Activated T-cell treated with anti-CD3 and anti-CD28 coated beads, Interleukin-2, amount 50 U/mL, for 72 hours (primary cell): ENCODE measurements at places on chromosomes 6 and 20.
A peak's percentile ranks its signal among the peaks of the same experiment; 100 is the strongest.

- H3K4me3 ChIP-seq = peak overlapping the region; percentile 71
- H3K36me3 ChIP-seq = no peaks in the 10 kb centered on the region
- peak overlapping the region; percentile 86 for H3K27ac ChIP-seq
- DNase-seq = peak; percentile 45
- H3K4me1 ChIP-seq = peaks cover 97% of the 10 kb centered on the region
- no peaks in the 10 kb centered on the region for H3K27me3 ChIP-seq
Measured at GRCh38 chr6:111990214-111990613, 63.7 kb upstream of the CCN6 start.

DNA sequence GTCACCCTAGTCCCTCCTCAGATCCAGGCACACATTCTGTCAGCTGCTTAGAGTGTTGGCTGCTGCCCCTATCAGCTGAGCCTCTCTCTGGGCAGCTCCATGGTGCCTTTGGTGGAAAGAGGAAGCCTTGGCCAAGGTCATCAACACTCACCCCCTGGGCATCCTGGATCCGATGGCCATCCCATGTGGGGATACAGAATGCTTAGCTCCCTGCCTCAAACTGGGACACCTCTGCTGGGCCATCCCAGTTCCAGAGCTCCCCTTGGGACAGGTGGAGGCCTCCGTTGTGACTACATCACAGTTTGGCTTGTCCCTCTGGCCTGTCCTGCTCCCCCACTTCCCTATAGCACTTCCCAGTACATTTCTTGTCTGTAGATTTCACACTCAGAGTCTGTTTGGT lies 45.6 kb downstream of the TOX2 start:
- H3K27me3 ChIP-seq = peaks cover 54% of the 10 kb centered on the region
- DNase-seq = no peak
- H3K36me3 ChIP-seq = peaks cover 22% of the 10 kb centered on the region
- peaks cover 49% of the 10 kb centered on the region for H3K4me1 ChIP-seq
- no peak overlapping the region for H3K4me3 ChIP-seq

DNA sequence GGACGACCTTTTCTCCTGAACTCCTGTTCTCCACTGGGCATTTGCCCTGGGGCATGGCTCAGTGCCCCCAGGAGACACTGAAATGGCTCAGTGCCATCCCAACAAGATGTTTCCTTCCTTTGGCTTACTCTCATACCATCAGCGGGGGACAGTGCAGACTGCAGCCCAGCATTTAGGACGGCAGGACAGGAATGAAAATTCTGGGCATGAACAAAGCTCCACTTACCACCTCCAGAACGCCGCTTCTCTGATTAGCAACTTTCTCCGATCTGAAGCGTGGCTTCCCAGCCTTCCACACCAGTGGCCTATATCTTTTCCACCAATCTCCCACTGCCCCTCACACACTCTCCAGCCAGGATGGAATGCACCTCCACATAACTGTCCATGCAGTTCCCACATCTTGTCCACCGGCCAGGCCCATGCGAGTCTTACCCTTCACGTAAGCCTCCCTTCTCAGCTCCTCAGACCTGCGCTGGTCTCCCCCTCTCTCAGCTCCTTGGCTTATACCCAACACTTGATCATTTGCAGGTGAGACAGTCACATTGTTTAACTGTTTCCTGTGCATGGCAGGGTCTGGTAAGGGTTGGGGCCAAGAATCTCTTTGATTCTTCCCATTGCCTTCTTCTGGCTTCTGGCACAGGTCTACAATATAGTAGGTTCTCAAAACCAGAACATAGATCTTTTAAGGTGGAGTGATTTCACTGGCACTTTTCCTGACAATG lies 114.5 kb downstream of the FYN start:
- peak overlapping the region; percentile 78 for H3K4me3 ChIP-seq
- no peaks in the 10 kb centered on the region for H3K27me3 ChIP-seq
- peak; percentile 41 for DNase-seq
- H3K27ac ChIP-seq = peak overlapping the region; percentile 99

GRCh38 chr6:5481750-5482149 lies 220.4 kb downstream of the FARS2 start:
- H3K4me3 ChIP-seq = no peak overlapping the region
- no peaks in the 10 kb centered on the region for H3K27me3 ChIP-seq
- no peak overlapping the region for H3K27ac ChIP-seq
- H3K36me3 ChIP-seq = no peaks in the 10 kb centered on the region
- peaks cover 5% of the 10 kb centered on the region for H3K4me1 ChIP-seq

- H3K4me3 ChIP-seq = no peak overlapping the region
- DNase-seq = no peak
- no peaks in the 10 kb centered on the region for H3K36me3 ChIP-seq
Measured at GRCh38 chr6:30042914-30043313, 18.2 kb upstream of the POLR1H start.

GRCh38 chr6:4447639-4448330 lies 312.4 kb upstream of the ECI2 start:
- no peak overlapping the region for H3K4me3 ChIP-seq
- no peak overlapping the region for H3K27ac ChIP-seq
- no peaks in the 10 kb centered on the region for H3K36me3 ChIP-seq
- no peaks in the 10 kb centered on the region for H3K4me1 ChIP-seq

- no peak overlapping the region for H3K27ac ChIP-seq
- no peak overlapping the region for H3K4me3 ChIP-seq
- peaks cover 43% of the 10 kb centered on the region for H3K27me3 ChIP-seq
- DNase-seq = no peak
Measured at GRCh38 chr20:3235666-3236324, 3.2 kb downstream of the SLC4A11 start.

- H3K27me3 ChIP-seq = no peaks in the 10 kb centered on the region
- no peak for DNase-seq
- H3K36me3 ChIP-seq = peaks cover 2% of the 10 kb centered on the region
Measured at GRCh38 chr6:137976430-137976829, 109.4 kb downstream of the TNFAIP3 start.

- peak; percentile 19 for DNase-seq
- no peaks in the 10 kb centered on the region for H3K27me3 ChIP-seq
- peak overlapping the region; percentile 12 for H3K4me3 ChIP-seq
- no peaks in the 10 kb centered on the region for H3K4me1 ChIP-seq
- no peak overlapping the region for H3K27ac ChIP-seq
Measured at GRCh38 chr20:50837532-50838321, 42.9 kb downstream of the BCAS4 start.

GRCh38 chr20:17969884-17970409 lies 1.1 kb downstream of the MGME1 start:
- DNase-seq = peak; percentile 31
- H3K36me3 ChIP-seq = peaks cover 25% of the 10 kb centered on the region
- no peaks in the 10 kb centered on the region for H3K27me3 ChIP-seq
- peak overlapping the region; percentile 100 for H3K27ac ChIP-seq
